Bronchial smooth muscle cell (primary cell): ENCODE measurements at places on chromosomes 1 and 21. TPM values are rescaled to one million over a fixed set of nuclear protein-coding genes. Genes with fewer than 3 reads are reported as not detected.

ATP6V1G3 gene
- not detected in 2 replicates for total RNA-seq

C8A gene
- not detected in 2 replicates for total RNA-seq

LRRC38 gene
- total RNA-seq: not detected in 2 replicates

USF1 gene
- total RNA-seq: 85.6 and 125 TPM in 2 replicates

MAP1LC3C gene
- total RNA-seq: 0.77 and 0.95 TPM in 2 replicates

MATN1 gene
- 0.17 TPM in 1 of 2 replicates, not detected in the other for total RNA-seq

FAM72B gene
- total RNA-seq: 1.3 and 1.7 TPM in 2 replicates

LCE3E gene
- total RNA-seq: not detected in 2 replicates

CD1E gene
- total RNA-seq: not detected in 2 replicates

GBP1 gene
- total RNA-seq: 11.0 and 19.7 TPM in 2 replicates

CNIH3 gene
- 25.0 and 28.2 TPM in 2 replicates for total RNA-seq

SPRR2A gene
- total RNA-seq: not detected in 2 replicates

INPP5B gene
- 22.5 and 37.4 TPM in 2 replicates for total RNA-seq

CLEC20A gene
- not detected in 2 replicates for total RNA-seq

CSMD2 gene
- total RNA-seq: 0.79 and 1.7 TPM in 2 replicates

ASB17 gene
- total RNA-seq: not detected in 2 replicates

FMO3 gene
- total RNA-seq: 0.16 and 0.77 TPM in 2 replicates
